ENCODE measurements at places on chromosomes 1 and 21. TPM values are rescaled to one million over a fixed set of nuclear protein-coding genes. Genes with fewer than 3 reads are reported as not detected.

HSF2BP gene
- 0.67 TPM for polyA plus RNA-seq

DNA sequence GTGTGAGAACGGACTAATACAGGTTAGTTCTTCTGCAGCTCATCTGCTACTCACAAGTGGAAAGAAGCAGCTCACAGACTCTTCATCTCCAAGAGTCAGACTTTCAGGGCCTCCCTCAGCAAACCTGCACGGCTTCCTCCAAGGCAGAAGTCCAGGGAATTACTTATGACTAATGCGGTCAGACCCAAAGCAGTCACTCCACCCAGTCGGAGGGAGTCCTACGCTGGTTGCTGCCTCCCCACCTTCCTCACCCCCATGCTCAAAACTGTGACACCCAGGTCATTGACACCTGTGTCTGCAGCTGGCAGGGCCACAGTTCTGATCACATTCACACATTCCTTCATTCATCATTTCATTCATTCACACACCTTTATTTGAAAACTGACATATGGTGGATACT, 38.4 kb upstream of the PRDM2 start:
- no peak for DNase-seq

DNA sequence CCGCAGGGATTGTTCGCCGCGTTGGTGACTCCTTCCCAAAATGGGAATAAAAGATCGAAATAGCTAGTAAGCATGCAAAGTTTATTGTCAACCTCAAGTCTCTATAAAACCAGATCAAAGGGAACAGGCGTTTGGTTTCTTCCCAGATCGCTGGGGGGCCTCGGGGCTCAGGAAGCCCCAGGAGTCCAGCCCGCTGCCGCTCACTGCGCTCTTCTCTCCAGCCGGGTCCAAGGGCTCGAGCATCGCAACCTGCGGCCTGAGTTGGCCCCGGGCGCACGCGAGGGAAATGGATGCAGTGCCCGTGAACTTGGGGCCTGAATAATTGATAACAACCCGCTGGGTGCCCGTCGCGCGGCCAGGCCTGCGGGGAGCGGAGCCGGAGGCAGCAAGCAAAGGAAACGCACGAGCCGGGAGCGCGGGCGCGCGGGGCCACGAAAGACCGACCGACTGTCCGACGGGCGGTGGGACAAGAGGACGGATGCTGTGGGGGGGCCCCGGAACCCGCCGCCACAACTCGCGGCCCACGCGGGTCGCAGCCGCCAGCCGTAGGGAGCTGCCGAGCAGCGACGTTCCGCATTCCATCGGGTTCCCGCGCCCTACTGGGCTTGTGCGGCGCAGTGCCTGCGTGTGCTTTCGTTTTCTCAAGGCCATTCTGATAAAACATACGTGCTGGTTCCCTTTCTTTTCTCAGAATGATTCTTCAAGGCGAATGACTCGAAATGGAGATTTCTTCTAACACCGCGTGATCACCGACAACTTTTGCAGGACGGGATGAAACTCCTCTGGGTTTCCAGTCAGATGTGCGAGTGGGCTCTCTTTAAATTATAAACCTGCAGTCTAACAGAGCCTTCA, 14.0 kb upstream of the ALX3 start:
- no peak for DNase-seq

CASZ1 gene
- 1.9 TPM for polyA plus RNA-seq

DNA sequence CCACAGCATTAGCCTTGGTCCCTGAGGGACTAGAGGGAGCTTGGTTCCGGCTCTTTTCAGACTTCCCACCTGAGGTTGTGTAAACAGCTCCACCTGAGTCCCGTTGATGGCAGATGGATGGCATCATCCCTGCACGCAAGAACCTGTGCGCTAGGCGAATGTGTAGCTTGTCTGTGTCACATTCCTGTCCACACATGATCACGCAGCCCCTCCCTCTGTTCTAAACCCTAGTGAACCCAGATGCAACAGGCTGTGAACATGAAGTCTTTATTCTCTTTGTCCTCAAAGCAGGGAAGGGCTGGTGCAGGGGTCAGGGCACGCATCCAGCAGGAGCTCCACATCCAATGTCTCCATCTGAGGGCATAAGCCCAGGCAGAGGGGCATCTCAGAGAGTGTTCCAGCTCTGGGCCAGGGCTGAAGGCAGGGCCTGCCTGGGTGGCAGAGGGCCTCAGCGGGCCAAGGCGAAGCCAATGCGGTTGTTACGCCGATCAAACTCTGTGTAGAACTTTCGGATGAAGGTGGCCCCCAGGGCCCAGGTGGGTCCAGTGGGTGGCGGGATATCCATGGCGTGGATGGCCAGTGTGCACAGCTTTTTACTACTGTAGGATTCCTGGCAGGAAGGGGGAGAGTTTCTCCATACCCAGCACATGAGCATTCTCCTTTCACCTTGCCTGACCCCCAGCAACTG, 2.9 kb upstream of the ETNK2 start:
- DNase-seq: no peak

GRCh38 chr1:116408193-116408592, 35.1 kb downstream of the ATP1A1 start:
- DNase-seq: no peak

DNA sequence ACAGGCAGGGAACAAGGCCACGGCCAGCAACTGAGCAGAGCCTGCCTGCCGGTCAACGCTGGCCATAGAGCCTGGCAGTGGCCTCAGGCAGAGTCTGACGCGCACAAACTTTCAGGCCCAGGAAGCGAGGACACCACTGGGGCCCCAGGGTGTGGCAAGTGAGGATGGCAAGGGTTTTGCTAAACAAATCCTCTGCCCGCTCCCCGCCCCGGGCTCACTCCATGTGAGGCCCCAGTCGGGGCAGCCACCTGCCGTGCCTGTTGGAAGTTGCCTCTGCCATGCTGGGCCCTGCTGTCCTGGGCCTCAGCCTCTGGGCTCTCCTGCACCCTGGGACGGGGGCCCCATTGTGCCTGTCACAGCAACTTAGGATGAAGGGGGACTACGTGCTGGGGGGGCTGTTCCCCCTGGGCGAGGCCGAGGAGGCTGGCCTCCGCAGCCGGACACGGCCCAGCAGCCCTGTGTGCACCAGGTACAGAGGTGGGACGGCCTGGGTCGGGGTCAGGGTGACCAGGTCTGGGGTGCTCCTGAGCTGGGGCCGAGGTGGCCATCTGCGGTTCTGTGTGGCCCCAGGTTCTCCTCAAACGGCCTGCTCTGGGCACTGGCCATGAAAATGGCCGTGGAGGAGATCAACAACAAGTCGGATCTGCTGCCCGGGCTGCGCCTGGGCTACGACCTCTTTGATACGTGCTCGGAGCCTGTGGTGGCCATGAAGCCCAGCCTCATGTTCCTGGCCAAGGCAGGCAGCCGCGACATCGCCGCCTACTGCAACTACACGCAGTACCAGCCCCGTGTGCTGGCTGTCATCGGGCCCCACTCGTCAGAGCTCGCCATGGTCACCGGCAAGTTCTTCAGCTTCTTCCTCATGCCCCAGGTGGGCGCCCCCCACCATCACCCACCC, at the start of gene TAS1R3:
Gene TAS1R3 (plus strand): TSS at position 213 of the 898 bp plus-strand sequence. CDS start 66 bp downstream, at position 279.
- DNase-seq: no peak

NEK2 gene
- polyA plus RNA-seq: 10.9 TPM

GRCh38 chr1:172547071-172547470, 14.1 kb downstream of the SUCO start:
- no peak for DNase-seq

DNA sequence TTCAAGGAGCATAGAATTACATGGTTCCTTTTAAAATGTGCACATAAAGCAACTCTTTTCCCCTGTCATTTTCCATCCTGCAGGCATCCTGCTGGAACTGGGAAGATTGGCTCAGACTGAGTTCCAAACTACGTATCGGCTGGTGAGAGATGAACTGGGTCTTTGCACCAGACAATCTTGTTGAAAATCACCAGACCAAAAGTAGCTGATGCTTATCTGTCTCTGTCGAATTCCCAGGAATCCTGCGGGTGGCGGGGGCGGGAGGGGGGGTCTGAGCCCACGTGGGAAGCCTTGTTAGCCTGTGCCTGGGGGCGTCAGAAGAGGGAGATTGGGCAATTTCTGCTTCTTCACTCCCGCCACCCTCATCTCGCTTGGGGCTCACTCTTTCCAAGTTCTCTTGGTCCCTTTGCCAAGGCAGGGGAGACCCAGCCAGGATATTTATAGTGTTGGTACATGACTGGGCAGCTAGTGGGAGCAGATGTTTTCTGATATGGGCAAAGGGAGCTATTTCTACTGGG, 90.1 kb upstream of the SLC25A33 start:
- DNase-seq: peak; percentile 21

DNA sequence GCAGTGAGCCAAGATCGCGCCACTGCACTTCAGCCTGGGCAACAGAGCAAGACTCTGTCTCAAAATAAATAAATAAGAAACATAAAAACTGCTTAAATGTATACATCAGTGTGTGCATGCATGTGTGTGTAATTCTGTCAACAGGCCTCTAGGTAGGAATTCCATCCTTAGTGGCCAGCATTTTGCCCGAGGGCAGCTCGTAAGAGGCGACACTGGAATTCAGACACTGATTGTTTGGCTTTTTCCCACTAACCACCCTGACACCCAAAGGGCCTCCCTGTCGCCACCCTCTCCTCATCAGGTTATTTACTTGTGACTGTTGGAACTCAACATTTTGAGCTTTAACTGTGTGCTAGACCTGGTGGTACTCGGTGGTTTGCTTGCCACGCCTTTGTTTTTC, 64.0 kb upstream of the KIF1B start:
- DNase-seq: no peak

PERM1 gene
- 0.38 TPM for polyA plus RNA-seq

PTAFR gene
- polyA plus RNA-seq: 24.0 TPM

DNA sequence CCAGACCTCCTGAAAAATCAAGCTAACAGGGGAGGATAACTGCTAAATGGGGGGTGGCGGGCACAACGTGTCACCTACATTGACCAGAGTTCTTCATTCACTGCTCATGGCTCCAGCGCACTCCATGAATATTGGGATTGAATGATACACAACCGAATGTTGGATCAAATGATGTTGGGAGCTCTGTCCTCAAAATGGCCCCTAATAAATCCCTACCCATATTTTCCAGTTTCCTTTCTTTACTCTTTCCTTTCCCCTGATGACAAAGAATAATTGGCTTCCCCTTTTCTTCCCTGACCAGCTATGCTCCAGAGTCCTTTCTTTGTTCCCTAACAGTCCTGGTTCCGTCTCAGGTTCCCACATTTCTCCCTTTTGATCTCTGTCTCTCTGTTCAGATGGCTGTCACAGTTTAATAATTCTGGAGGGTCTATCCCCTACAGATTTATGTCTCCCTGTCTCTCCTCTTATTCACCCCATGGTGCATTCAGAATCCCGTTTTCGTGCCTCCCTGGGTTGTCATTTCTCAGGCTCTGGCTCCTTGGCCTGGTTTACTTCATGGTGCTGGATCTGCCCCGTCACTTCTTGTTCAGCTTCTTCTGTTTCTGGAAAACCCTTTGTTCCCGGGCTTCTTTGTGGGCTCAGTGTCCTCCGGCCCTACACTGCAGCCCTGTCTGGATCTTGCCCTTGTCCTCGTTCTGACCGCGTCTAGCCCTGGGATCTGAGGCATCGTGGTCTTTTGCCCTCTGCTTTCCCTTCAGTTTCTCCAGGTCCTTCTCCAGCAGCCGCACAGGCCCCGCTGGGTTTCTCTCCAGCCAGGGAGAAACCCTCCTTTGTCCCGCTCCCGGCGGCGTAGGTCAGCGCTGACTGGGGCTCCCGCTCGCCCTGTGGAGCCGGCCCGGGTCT, 78.3 kb downstream of the NDUFS5 start:
- no peak for DNase-seq

RGSL1 gene
- polyA plus RNA-seq: not detected

CXADR gene
- 110 TPM for polyA plus RNA-seq

DNA sequence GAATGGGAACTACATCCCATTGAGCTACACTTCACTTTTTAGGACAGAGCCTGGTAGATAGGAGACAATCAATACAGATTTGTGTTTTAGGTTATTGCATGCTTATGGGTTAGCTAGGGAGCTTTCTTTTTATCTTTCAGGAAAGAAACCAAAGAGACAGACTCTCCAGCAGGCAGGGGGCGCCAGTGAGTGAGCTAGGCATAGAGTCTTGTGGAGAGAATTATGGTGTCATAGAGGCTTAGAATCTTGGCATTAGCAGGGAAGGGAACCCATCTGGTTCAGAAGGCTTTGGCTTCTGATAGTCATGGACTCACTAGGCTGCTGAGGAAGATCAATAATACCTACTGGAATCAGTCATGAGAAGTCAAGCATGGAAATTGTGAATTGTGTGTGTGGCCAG, at the start of gene SMCP:
Gene SMCP (plus strand): TSS at position 281 of the 400 bp plus-strand sequence. CDS start 6,101 bp downstream, outside the sequence.
- DNase-seq: no peak

DNA sequence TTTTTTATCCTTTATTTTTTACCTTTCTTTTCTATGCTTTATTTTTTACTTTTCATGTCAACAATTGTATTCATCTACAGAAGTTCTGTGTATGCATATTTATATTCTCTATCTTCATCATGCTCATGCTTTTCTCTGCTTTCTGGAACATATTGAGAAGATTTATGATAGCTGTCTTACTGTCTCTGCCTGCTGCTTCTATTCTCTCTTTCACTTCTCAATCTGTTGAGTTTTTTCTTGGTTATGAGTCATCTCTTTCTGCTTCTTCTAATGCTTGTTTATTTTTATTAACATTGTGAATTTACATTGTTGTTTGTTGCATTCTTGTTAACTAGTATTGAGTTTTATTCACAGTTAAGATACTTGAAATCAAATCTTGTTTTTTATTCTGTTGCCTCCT, 22.6 kb downstream of the F5 start:
- DNase-seq: no peak

- DNase-seq: no peak
Observed at GRCh38 chr21:35818597-35818996, 241.7 kb downstream of the SETD4 start.

- no peak for DNase-seq
Observed at GRCh38 chr1:199057322-199057721, 418.5 kb downstream of the PTPRC start.

BEND5 gene
- 0.11 TPM for polyA plus RNA-seq

DNA sequence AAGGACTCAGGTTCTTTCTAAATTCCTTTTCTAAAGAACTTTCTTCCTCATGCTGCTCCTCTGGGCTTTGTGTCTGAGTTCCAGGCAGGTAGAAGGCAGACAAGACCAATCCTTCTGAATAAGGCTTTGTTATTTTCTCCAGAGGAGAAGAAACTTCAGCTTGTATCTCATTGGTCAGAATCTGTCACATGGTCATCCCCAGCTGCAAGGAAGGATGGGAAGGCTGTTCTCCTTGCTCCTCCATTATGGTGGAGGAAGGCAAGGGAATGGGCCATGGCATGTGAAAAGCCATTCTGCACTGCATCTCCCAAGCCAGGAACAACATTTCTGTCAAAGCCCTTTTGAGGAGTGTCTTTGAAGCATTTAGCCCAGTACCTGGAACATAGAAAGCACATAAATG, 50.6 kb upstream of the NTPCR start:
- DNase-seq: no peak

KRTAP19-1 gene
- not detected for polyA plus RNA-seq

DNA sequence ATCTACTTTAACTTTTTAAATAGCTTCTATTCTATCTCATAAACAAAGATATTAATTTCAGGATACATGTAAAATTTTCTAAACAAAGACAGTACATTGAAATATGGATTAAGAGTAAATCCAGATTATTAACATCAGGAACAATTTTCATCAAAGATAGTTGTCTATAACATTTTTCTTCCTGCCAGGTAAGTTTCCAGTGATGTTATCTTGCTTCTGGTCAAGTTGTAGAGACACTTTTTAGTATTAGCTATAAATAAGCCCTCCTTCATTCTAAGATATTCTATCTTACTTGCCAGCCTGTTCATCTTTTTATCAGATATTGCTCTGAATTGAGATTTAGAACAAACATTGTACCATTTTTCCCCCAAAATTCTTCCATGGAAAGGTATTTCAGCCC, 94.4 kb upstream of the KCTD3 start:
- no peak for DNase-seq

TRIM67 gene
- polyA plus RNA-seq: under 0.01 TPM

- DNase-seq: no peak
Observed at GRCh38 chr1:119318466-119319309, 49.9 kb upstream of the HAO2 start.

Data from HepG2 (cell line).